ENCODE measurements at places on chromosomes 1 and 21.

DNA sequence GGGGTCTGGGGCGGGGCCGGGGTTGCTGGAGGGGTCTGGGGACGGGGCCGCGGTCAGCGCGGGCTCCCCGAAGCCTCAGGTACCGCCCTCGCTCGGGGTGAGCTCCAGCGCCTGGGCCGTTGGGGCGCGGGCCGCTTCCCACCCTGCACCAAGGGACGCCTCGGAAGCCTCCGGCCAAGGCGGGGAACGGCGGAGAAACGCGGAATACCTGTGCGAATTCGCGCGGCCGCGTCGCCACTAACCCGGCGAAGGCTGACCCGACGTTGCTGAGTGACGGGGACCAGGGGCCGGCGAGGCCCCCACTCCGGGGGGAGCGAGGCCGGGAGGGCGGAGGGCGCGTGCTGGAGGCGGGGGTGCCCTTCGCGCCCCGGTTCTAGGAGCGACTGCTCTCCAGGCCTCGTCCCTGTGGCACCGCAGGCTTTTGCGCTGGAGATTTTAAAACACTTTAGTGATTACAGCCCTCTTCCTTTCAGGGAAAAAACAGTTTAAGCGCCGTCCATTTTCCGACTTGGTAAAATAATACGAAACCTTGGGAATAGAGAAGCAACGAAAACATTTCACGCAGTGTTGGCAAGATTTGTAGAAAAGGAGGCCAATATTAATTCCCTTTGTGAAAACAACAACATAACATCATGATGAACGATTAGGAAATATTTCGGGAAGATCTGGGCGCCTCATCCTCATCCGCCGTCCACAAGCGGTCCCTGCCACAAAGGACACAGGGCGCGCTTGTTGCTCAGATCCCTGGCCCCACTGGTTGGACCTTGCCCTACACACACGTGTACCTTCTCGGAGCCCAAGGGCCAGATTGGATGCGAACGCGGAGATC, 971 bp upstream of the GNG4 start:
- DNase-seq, result no peak

GRCh38 chr21:18826562-18826961, 423.0 kb upstream of the TMPRSS15 start:
- DNase-seq, result no peak

- DNase-seq, result no peak
These were observed 347.2 kb downstream of the DISC1 start for GRCh38 chr1:231973830-231974229.

GRCh38 chr1:37797750-37798345, 4.2 kb downstream of the MANEAL start:
- DNase-seq, result no peak

DNA sequence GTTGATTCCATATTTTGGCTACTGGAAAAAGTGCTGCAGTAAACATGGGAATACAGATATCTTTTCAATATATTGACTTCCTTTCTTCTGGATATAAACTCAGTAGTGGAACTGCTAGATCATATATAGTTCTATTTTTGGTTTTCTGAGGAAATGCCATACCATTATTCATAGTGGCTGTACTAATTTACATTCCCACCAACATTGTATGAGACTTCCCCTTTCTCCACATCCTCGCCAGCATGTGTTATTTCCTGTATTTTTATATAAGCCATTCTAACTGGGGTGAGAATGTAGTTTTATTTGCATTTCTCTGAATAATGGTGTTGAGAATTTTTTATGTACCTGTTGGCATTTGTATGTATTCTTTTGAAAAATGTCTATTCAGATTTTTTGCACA, 385.2 kb downstream of the NUF2 start:
- no peak for DNase-seq

GRCh38 chr1:89198491-89199072, at the start of gene GBP4:
GBP4 (minus strand) TSS chr1:89198942; CDS start chr1:89198834, 108 bp downstream.
- peak; percentile 1 for DNase-seq

DNA sequence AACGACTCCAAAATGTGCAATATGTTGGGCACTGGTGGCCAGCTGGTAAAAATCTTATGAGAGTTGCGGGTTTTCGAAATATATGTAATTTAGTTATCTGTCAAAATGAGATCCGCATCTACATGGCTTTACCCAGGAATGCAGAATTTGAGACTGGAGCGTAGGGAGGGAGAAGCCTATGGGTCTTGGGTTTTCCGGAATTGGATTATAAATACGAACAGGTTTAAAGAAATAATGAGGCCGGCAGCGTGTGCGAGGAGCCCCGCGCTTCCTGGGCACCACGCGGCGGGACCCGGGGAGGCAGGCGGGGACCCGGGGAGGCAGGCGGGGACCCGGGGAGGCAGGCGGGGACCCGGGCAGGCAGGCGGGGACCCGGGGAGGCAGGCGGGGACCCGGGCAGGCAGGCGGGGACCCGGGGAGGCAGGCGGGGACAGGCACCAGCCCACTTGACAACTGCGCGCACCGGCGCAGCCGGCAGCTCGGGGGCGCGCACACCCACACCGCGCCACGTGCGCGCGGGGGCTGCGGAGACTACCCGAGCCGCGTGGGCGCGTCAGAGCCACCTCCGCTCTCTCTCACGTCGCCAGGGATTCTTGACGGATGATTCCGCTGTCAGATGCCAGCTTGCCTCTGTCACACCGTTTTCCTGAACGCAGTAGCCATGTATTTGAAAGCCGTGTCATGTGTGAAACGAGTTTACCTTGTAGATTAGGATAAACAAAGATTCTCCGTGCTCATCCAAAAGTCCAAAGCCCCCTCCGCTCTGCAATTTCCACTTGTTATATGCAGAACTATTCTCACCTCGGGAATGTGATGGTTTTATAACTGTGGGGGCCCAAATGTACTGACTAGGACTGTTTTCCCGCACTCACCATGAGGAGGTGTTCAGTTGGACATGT, 54.3 kb upstream of the HNRNPU start:
- DNase-seq, result peak; percentile 81

DNA sequence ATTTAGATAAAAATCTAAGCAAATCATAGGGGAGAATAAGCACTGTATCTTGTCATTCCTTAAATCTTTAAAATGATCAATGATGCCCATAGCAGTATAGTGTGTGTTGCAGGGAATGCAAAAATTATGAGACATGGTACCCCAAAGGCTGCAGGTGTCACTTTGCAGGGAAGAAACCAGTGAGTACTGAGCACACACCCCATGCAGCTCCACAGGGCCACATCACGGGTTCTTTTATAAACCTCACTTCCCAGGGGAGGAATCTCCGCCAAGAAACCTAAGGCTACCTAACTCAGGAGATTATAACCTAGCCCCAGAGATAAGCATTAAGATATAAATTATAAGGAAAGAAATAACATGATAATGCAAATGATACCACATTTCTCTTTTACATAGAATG, 115.6 kb downstream of the APP start:
- no peak for DNase-seq

DNA sequence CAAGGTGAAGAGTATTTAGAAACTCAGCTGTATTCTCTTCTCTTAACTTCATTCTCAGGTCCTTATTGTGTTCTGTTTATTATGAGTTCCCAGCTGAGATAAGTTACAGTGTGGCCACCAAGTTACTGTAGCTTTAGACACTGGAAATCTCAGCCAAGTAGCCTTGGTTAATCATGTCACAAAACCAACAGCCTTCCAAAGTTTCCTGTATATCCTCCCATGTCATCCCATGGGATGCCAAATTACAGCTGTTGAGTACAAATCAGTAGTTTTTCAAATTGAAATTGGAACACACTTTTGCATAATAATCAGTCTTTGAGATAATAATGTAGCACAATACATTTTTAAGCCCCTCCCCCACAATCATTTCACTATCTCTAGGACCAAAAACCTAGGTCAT, 10.7 kb downstream of the ADAMTS5 start:
- no peak for DNase-seq

DNA sequence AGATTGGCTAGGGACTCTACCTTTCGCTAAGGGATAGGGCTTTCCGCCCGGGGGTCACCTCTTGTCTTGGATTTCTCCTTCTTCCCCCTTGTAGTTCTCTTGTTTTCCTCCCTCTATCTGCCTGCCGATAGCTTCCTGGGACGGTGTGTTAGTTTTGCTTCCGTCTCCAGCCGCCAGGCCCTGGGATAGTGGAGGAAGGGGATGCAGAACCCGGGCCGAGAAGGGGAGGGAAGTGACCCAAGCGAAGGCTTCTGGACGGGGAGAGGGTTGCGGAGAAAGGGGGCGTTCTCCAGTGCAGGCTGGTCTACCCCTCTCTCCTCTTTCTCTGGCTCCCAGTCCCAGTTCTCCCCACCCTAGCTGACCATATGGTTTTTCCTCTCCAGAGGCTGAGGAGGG, 871 bp downstream of the TUFT1 start:
- peak; percentile 14 for DNase-seq

- DNase-seq, result no peak
These were observed 47.0 kb upstream of the PALMD start for GRCh38 chr1:99598738-99599411.

DNA sequence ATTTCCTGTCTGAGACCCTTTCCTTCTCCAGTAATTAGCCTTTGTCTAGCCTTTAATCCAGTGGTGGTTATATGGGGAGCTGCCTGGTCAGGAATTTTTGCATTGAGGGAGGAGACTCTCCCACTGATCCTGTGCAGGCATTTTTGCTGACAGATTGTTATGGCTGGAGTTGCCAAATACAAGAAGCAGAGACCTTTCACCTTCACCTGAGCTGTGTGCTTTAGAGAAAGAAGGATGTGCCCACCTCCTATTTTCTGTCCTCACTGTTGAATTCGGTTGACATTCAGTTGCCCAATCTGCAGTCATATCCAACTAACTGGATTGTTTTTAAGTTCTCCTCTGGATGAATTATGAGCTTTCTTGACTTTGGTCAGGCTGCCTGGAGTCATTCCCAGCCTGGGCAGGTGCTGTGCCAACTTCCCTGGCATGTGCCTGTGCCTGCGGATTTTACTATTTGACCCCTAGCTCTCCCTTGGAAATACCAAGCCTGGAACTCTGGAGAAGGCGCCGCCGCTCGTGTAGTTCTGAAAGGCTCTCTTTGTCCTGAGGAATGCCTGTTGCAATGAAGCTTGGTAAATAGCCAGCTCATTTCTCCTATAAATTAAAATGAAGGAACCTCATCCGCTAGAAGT, 143.9 kb downstream of the NOS1AP start:
- DNase-seq, result peak; percentile 40

- no peak for DNase-seq
These were observed 8.1 kb upstream of the F5 start for GRCh38 chr1:169594391-169594790.

DNA sequence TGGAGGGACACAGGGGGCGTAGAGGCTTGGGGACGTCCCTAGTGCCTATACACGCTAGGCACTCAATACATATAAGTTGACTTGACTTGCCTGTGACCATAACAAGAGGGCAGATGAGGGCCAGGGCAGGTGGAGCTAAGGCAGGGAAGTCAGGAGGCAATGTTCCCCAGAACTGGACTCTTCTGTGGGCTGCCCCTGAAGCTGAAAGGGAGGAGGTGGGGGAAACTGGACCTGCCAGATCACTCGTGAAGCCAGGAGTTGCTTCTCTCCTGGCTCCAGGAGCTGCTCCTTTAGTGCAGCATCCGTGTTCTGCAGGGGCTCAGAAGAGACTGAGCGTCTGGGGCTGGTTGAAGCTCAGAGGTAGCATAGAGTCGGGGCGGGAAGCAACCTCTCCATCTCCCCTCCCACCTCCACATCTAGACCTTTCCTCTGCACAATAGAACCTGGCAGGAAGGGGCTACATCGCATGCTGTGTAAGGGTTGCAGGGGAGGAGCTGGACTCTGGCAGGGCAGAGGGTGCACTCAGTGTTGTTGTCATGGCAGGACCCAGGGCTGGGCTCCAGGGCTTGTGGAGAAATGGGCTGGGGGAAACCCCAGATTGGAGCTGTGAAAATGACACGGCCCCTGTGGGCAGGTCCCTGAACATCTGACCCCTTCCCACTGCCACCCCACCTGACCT, 2.9 kb upstream of the SEMA4A start:
- DNase-seq, result no peak

DNA sequence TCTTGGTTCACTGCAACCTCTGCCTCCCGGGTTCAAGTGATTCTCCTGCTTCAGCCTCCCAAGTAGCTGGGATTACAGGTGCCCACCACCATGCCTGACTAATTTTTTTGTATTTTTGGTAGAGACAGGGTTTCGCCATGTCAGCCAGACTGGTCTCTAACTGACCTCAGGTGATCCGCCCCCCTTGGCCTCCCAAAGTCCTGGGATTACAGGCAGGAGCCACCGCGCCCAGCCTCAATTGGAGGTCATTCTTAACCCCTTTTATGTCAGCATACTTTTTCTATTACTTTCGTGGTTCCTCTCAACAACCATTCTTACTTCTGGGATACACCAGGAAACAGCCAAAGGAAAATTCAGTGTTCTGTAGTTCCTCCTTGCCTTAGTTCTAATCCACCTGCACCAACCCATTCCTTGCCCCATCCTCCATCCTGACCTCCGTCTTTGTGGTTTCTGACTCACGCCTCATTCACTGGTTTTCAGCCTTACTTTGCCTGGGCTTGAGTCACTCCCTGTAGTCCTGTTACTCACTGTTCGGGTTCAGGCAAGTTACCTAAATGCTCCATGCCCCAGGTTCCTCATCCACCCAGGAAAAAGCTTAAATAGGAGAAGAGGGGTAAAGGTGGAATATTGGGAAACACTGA, 12.9 kb upstream of the BCL10 start:
- DNase-seq, result no peak

- no peak for DNase-seq
These were observed 2.1 kb downstream of the SH3BGRL3 start for GRCh38 chr1:26281971-26282370.

GRCh38 chr1:15261155-15262002, 14.4 kb downstream of the FHAD1 start:
- no peak for DNase-seq

DNA sequence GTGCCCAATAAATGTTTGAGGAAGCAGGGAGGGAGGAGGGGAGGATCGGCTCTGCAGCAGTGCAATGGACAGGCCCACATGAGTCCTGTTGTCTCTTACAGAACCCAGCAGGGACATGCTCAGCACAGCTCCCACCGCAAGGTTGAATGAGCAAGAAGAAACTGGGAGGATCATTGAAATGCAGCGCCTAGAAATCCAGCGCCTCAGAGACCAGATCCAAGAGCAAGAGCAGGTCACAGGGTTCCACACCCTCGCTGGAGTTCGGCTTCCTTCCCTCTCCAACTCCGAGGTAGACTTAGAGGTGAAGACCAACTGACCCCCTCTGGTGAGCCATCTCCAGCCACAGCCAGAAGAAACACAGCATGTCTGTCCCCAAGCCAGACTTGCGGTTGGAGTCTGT, 15.9 kb upstream of the TMEM125 start:
- DNase-seq, result no peak

DNA sequence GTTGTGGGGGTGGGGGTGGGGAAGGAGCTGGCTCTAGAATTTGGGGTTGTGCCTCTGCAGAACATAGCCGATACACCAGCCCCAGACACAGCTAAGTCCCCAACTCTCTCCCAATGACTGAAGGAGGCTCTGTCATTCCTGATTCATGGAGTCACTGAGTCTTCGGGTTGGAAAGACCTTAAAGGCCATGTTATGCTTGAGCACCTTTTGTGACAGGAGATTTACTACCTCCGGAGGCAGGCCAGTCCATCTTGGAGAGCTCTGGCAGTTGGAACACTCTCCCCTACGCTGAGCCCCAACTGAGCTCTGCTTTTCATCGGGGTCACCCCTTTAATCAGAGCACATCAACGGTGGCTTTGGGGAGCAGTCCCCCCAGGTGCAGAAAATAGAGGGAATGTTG, 284.4 kb upstream of the GJB5 start:
- no peak for DNase-seq
